ENCODE measurements at places on chromosomes 12 and 14. TPM values are rescaled to one million over a fixed set of nuclear protein-coding genes. Genes with fewer than 3 reads are reported as not detected.

GRCh38 chr14:59130462-59130861 is 58.0 kb upstream of the DAAM1 start:
- peaks cover 16% of the 10 kb centered on the region for H3K27me3 ChIP-seq
- H3K4me3 ChIP-seq: no peak overlapping the region
- H3K36me3 ChIP-seq: no peaks in the 10 kb centered on the region
- no peak for DNase-seq
- H3K27ac ChIP-seq: no peak overlapping the region

DNA sequence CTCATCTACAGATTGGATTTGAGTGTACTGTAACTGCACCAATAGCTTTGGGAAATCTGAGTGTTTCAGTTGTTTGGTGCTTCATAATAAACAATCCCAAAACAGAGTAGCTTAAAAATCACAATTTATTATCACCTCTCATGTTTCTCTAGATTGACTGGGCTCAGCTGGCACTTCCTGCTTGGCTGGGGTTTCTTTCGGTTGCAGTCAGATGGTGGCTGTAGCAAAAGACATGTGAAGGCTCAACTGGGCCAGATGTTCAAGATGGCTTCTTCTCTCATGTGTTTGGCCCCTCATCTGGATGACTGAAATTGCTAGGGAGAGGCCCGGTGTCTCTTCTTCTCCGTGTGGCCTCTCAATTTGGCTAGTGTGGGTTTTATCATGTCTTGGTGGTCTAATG is 12.1 kb upstream of the BMP4 start:
- H3K4me1 ChIP-seq: no peaks in the 10 kb centered on the region
- no peak overlapping the region for H3K27ac ChIP-seq
- no peak overlapping the region for H3K4me3 ChIP-seq
- no peaks in the 10 kb centered on the region for H3K36me3 ChIP-seq

DNA sequence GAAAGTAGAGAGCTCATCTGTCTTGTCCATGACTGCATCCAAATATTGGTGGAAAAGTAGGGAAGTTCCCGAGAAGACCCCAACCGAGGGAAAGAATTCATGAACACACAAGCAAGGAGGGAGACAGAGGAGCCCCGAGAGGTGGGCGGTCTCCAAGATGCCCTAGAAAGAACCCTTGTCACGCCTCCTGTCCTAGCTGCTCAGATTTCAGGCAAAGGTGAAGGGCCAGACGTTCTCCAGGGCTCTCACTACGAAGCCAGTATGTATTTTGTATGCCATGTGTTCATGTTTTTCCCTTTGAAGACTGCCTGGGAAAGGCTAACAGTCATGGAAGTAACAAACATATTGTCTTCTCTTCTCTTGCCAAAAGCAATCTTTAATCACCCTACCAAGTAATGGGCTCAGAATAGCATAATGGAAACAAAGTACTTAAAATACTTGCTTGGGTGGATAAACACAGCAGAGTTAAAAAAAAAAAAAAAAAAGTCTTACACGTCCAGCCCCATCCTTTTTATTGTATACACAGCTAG is 99.2 kb upstream of the TBX3 start:
- H3K27ac ChIP-seq: no peak overlapping the region
- H3K27me3 ChIP-seq: no peaks in the 10 kb centered on the region
- DNase-seq: no peak
- H3K36me3 ChIP-seq: no peaks in the 10 kb centered on the region
- H3K4me3 ChIP-seq: no peak overlapping the region
- H3K4me1 ChIP-seq: no peaks in the 10 kb centered on the region

DNA sequence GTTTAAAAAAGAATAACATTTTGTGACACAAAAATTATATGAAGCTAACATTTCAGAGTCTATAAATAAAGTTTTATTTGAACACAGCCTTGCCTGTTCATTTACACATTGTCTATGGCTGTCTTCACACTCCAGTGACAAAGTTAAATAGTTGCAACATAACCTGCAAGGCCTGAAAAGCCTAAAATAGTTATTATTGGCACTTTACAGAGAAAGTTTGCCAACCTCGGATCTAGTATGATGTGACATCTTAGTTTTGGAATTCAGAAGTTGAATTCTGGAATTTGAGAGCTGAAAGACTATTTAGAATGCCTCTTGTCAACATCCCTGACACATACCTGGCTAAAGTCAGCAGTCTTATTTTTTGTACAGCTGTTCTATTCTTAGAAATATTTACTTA is 68.3 kb downstream of the DYRK2 start:
- DNase-seq: no peak
- H3K36me3 ChIP-seq: no peaks in the 10 kb centered on the region
- no peak overlapping the region for H3K27ac ChIP-seq
- no peaks in the 10 kb centered on the region for H3K27me3 ChIP-seq
- no peak overlapping the region for H3K4me3 ChIP-seq

- H3K4me3 ChIP-seq: no peak overlapping the region
- H3K27me3 ChIP-seq: peaks cover 2% of the 10 kb centered on the region
- DNase-seq: no peak
- H3K27ac ChIP-seq: no peak overlapping the region
Measured at GRCh38 chr12:575129-575502, 88.1 kb downstream of the NINJ2 start.

DNA sequence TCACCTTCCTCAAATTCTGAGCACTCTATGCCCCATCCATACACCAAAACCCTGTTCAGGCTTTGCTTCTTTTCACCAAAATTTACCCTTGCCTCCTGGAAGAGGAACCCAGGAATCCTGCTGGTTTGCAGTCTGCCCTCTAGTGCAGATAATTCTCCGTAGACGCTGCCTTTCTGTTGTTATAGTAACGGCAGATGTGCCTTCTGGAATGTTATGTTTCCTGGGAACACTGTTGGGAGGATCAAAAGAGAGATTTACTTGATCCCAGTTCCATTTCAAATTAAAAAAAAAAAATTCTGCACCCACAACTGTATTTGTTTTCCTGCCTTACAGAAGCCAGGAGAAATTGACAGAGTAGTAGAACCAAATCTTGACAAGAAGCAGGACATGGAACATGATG is 104.2 kb upstream of the RMST start:
- no peaks in the 10 kb centered on the region for H3K4me1 ChIP-seq
- H3K4me3 ChIP-seq: no peak overlapping the region
- H3K27ac ChIP-seq: no peak overlapping the region
- H3K36me3 ChIP-seq: no peaks in the 10 kb centered on the region

DNA sequence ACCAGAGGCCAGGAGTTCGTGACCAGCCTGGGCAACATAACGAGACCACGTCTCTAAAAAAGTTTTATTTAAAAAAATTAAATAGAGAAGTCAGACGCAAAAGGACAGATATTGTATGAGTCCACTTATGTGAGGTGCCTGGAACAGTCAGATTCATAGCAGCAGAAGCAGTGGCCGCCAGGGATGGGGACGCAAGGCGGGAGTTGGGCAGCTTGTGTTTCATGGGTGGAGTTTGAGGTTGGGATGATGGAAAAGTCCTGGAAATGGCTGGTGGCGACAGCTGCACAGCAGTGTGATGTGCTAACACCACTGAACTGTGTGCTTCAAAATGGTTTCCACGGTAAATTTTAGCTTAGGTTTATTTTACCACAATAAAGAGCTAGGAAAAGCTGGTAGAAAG is 57.6 kb upstream of the DDX11 start:
- no peak overlapping the region for H3K27ac ChIP-seq
- H3K27me3 ChIP-seq: peaks cover 20% of the 10 kb centered on the region
- no peaks in the 10 kb centered on the region for H3K4me1 ChIP-seq
- H3K36me3 ChIP-seq: no peaks in the 10 kb centered on the region
- DNase-seq: no peak
- H3K4me3 ChIP-seq: no peak overlapping the region

DNA sequence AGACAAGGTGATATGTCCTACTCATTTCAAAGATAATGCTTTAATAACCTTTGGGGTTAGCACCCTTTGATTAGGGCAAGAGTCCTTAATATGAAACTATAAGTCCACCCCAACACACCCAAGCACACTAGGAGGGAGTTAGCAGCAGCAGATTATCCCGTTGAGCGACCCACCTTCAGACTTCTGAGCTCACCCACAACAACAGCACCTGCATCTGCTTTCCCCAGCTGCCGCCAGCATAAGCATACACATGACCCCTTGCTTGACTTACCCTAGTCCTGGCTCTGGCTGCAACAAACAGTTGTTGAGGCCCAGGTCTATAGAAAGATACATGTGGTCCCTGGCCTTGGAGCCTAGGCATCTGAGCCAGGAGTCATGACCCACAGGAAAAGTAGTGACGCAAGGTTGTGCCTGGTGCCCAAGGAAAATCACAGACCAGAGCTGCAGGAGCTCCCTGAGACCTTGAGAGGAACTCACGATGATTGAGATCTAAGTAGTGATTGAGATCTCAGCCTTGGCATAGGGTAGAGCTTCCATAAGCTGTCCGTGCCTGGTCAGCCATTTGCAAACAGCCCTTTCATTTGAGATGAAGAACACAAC is 19.0 kb downstream of the ZDHHC22 start:
- no peak overlapping the region for H3K4me3 ChIP-seq
- H3K36me3 ChIP-seq: peaks cover 2% of the 10 kb centered on the region
- H3K27ac ChIP-seq: no peak overlapping the region
- DNase-seq: no peak

GRCh38 chr12:26769611-26770010 is 63.4 kb downstream of the ITPR2 start:
- H3K27ac ChIP-seq: no peak overlapping the region
- peaks cover 10% of the 10 kb centered on the region for H3K36me3 ChIP-seq
- DNase-seq: no peak
- H3K27me3 ChIP-seq: no peaks in the 10 kb centered on the region

- no peaks in the 10 kb centered on the region for H3K27me3 ChIP-seq
- no peaks in the 10 kb centered on the region for H3K36me3 ChIP-seq
- no peak for DNase-seq
- peaks cover 3% of the 10 kb centered on the region for H3K4me1 ChIP-seq
Measured at GRCh38 chr14:59207506-59207933, 19.1 kb downstream of the DAAM1 start.

The TSPAN19 gene
- total RNA-seq: not detected

The ATF7IP gene
- 134 TPM for total RNA-seq

Data from activated CD4-positive, alpha-beta memory T cell treated with anti-CD3 and anti-CD28 coated beads, Interleukin-2, amount 10 ng/mL, durations not matched to agents 7 days and 5 days (primary cell).